ENCODE measurements at places on chromosomes 2 and 18. TPM values are rescaled to one million over a fixed set of nuclear protein-coding genes. Genes with fewer than 3 reads are reported as not detected.
A peak's percentile ranks its signal among the peaks of the same experiment; 100 is the strongest.

DNA sequence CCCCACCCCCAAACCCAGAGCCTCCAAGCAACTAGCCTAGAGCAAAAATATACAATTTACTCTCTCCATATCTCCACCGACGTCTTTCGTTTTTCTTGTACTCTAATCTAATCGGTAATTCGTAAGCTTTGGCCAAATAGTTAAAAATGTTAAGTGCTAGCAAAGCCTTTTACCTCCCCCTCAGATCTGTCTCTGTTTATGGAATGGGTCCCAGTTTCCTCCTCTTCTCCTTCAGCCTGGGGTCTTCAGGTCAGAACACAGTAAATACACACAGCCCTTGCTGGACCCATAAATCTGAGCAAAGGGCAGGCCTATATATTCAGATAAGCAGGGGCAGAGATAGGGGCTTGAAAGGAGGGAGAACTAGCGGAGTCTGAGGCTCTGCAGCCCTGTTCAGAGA, 267.4 kb downstream of the MEIS1 start:
- no peak for DNase-seq

- peak; percentile 7 for DNase-seq
Observed at GRCh38 chr2:188475945-188476344, 184.3 kb downstream of the GULP1 start.

DNA sequence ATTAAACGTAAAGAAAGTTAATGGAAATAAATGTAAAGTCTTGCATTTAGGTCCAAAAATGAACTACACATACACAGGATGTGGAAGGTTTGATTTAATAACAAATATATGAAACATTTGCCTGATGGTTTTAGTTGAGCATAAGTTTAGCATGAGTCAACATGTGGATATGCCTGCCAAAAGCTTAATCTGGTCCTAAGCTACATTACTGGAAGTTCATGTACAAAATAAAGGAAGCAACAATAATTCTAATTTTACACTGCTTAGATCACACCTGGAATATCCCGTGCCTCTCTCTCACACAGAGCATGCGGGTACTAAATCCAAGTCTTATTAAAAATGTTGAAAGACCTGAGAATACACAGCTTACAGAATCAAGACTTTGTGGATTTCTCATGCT, 276.5 kb upstream of the NRP2 start:
- DNase-seq = peak; percentile 59

DNA sequence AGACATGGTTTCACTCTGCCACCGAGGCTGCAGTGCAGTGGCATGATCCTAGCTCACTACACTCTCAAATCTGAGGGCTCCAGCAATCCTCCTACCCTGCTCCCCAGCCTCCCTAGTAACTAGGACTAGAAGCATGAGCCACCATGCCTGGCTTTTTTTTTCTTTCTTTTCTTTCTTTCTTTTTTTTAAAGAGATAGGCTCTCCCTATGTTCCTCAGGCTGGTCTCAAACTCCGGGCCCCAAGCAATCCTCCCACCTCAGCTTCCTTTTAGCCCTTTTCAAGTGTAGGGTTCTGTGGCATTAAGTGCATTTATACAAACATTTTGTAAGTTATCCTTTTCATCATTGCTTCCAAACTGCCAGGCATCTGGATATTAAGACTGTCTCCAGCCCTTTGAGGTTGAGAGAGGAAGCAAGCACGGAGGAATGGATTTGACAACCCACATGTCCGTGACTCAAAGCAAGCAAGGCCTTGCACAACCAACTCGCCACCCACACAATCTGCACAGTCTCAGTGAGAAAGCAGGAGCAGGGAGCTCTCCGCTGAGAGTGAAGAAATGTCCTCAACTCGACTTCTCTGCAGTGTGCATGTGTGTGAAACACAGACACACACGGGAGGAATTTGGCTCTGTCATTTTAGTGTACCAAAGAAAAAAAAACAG, 65.6 kb downstream of the ATP8B1 start:
- peak; percentile 96 for DNase-seq

The GRB14 gene
- 2.0 TPM for total RNA-seq

DNA sequence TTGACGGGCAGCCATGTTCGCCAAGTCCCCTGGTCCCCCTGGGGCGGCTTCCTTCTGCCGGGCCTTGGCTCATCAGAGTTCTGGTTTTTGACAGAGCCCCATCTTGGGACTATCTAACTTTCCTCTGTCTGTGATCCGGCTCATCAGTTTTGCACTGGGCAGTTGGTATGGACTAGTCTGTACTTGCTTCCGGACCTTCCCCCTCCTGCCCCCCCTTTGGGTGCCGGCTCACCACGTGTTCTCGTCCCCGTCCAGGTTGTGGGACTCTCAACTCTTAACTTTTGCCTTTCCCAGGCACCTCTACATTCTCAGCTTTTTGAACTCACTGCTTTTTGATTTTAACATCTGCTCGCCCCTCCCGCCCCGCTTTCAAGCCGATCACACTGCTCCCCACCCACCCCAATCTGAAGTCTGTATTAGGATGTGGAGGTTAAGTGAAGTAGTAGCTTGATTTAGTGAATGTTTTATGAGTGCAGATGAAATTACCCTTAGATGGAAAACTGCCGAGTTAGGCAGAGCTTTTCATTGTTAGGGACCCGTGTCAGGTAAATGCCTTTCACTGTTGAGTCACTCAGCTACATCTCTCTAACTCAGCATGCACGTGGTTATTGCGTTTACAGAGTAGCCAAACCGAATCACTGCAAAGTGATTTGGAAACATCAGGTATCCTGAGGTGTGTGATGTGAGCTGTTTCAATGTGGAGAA, 874 bp downstream of the WDR43 start:
- peak; percentile 67 for DNase-seq

- peak; percentile 47 for DNase-seq
Observed at GRCh38 chr2:162085090-162085891, 11.3 kb upstream of the DPP4 start.

The SRD5A2 gene
- total RNA-seq = not detected

GRCh38 chr2:191291471-191291870, 46.3 kb downstream of the MYO1B start:
- no peak for DNase-seq

The RTKN gene
- 63.0 TPM for total RNA-seq

- no peak for DNase-seq
Observed at GRCh38 chr18:773980-774624, 37.9 kb downstream of the YES1 start.

The C1QL2 gene
- not detected for total RNA-seq

The MC2R gene
- not detected for total RNA-seq

The PSMA8 gene
- total RNA-seq = not detected

The TRIM54 gene
- total RNA-seq = not detected

The CD207 gene
- total RNA-seq = not detected

DNA sequence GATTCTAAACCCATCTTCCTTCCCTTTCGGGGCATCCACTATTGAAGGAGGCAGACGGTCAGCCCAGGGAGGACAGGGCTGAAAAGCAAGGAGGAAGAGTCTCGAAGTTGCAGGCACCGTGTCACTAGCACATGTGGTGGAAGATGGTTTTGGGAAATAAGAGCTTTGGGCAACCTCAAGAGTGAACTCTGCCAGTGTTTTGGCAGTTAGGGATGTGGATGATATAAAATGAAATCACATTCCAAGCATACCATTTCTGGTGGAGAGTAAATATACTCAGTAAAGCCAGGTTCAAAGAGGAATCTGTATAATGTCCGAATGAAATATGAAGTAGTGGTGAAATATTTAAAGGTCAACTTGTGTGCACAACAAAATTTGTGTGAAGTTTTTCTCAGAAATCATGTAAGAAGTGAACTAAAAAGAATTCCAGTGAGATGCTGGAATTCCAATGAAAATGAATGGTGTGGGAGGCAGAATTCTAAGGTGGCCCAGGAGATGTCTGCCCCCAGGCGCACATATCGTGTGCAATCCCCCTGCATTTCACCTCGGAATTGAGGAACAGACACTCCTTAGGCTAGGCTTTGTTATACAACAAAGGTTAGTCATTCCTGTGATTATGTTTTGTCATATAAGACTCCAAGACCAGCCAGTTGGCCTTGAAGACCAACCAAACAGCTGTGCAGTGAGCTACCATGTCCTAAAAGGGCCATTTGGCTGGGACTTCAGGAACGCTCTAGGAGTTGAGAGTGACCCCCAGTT, 147.1 kb downstream of the SH3BP4 start:
- peak; percentile 16 for DNase-seq

The ANKRD12 gene
- total RNA-seq = 25.3 TPM

DNA sequence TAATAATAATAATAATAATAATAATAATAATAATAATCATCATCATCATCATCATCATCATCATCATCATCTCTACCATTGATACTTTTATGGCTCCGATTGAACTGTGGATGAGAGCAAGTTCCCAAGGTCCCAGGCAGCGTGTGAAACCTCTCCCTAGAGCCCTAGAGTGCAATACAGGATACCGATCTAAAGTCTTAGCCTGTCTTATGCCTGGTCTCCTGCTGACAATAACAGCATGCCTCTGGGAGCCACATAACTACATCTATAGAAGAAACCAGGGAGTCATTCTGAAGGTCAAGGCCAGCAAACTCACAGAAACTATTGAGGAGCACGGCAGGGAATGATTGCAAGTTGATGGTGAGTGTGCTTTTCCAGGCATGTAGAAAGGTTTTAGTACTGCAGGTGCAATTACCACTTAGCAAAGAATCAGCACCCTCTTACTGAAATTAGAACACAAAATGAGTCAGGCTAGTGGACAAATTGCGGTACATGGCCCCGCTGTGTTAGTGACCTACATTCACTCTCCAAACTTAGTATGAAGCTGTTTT, 457.2 kb upstream of the CDH20 start:
- DNase-seq = no peak

GRCh38 chr18:57923611-57924010, 120.4 kb upstream of the NEDD4L start:
- DNase-seq = no peak

The IL36RN gene
- not detected for total RNA-seq

GRCh38 chr2:29412197-29412925, 297.1 kb downstream of the CLIP4 start:
- no peak for DNase-seq

Data from MCF 10A (cell line).